ENCODE measurements at places on chromosomes 5 and 9.

GRCh38 chr5:159059722-159060121, 40.0 kb downstream of the EBF1 start:
- no peak for DNase-seq

GRCh38 chr9:78213712-78214111, 22.2 kb upstream of the CEP78 start:
- no peak for DNase-seq

- DNase-seq = no peak
Observed at GRCh38 chr9:79658926-79659325, 87.2 kb downstream of the TLE4 start.

- no peak for DNase-seq
Observed at GRCh38 chr5:142244440-142244839, 80.4 kb downstream of the SPRY4 start.

All from HAP-1 (cell line).